GM04504 (cell line): ENCODE measurements at places on chromosomes 12 and 14.

DNA sequence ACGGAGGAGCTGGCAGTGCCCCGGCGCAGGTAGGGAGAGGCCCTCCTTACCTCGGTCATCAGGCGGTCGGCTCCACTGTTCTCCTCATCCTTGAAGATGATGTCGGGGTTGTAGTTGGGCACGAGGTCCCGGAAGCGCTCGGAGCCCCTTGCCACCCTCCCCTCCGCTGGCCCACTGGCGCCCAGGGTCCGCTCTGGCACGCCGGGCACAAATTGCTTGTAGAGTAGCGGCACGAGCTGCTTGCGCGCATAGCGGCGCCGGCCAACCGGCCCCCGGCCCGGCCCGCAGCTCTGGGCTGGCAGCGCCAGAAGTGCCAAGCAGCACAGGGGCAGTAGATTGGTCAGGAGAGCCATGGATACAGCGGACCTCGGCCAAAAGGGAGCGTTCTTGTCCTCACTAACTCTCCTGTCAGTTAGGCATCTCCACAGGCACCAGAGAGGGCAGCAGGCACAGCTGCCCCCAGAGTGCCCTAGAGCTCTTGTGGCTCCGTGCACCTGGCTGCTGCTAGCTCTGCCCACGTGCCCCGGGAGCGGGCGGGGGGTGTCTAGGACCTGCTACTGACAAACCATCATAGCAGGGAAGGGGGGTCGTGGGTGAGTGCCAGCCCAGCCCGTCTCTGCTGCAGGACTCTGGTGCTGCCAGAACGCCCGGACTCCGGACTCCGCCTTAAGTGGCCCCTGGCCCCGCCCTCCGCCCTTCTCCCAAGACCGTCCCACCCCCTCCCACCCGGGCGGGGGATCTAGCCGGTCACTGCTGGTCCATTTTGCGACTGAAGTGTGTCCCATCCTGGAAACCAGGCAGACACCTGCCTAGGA lies at the start of gene DHH:
DHH (minus strand) TSS at position 642 of the 815 bp plus-strand sequence; CDS start at position 353, 289 bp downstream.
- DNase-seq, result no peak

- no peak for DNase-seq
Measured at GRCh38 chr14:99560922-99561683, 42.9 kb downstream of the CCDC85C start.

DNA sequence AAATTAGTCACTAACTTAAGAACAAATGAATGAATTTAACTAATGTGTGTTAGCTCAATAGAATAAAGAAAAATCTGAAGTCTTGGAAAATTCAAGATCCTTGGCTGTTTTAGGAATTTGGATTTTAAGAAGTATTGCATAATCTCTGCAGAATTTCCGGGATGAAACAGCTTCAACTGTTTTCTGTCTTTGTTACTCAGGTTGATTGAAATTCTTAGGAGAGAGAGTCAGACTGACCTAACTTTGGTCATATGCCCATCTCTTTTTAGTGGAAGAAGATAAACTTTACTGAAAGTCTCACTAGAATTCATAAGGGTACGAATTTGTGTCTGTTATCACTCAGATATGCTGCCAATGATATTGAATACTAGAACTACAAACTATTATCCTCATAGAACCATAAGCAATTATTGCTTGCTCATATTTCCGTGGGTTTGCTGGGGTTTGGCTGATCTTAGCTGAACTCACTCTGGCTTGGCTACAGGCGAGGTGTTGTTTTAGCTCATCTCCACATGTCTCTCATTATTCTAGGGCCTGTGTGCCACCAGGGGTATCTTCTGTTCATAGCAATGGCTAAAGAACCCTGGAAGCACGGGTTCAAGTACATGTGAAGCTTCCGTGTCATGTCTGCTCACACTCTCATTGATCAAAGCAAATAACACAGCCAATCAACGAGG lies 257.4 kb upstream of the NOVA1 start:
- no peak for DNase-seq

- no peak for DNase-seq
Measured at GRCh38 chr14:53350429-53350828, 197.3 kb upstream of the DDHD1 start.

DNA sequence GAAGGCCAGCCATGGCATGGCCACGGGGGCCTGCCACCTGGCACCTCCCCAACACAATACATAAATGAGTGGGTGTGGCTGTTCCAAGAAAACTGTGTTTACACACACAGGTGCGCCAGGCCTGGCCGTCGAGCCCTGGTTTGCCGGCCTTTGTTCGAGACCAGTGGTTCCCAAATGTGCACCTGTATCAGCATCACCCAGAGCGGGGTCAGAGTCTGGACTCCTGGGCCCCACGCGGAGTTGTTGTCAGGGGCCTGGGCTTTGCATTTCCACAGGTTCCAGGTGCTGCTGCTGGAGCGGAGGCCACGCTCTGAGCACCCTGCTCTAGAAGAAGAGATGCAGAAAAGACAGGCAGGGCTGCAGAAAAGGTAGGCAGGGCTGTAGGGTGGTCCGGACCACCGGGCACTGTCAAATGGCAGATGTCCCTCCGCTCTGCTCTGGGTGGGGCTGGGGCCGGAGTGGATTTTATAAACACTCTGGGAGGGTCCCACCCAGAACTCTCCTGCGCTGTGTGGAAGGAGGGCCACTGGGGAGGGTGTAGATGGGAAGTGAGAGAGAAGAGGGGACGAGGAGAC lies 4.2 kb upstream of the ASPG start:
- DNase-seq, result no peak

DNA sequence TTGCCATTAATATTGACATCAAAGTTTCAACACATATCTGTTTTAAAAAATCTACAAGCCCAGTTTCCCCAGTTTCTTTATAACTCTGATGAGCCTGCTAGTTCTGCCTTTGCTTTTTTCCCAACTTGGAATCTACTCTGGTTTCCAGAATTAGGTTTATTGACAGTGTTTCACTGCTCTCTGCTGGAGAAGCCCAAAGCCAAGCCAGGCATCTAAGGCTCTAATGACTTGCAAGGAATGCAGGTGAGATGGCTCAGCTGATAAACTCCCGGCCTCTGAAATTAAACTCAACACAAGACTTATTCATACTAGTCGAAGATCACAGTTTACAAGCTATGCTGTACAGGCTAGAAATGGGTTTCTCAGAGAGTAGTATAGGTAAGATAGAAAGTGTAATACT lies 54.3 kb downstream of the HMGA2 start:
- no peak for DNase-seq

DNA sequence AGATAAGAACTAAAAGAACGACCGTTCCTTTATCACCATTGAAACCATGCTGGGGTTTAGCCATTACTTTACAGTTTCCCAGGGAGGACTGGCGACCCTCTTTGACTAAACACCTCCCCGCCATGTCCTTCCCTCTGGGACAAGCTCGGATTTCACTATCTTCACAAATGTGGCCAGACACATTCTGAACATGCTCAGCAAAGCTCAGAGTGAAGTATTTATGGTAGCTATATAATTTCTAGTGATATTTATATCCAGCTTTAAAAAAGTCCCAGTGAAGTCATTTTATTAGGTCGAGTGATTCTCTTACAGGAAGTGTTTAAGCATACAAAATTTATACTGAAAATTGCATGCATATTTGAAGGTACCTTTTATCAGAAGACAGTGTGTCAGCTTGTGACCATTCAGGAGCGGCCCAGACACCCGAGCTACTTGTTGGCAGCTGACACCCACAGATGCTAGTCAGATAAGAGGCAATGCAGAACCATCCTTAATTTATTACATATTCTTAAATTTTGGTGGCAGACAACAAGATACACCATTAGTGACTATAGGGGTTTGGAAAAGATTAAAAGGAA lies 36.8 kb downstream of the NIN start:
- no peak for DNase-seq

DNA sequence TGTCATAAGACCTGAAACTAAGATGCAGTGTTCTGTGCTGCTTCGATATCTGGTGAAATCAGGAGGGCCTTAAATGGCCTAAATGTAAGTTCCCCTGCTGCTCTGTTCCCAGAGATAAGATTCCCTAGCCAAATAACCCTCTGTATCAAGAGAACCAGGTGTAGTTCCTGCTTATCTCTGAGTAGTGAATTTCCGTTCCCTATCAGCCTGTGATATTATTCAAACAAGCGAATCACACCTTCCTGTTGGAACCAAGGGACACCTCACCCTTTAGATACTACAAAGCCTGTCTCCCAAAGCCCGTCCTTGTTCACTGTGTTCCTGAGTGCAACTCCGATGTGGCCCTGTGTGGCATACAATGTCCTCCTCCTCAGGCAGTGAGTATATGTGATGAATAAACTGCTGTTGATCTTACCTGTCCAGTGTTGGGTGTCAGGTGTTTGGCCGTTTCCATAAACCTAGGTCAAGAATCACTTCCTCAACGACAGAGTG lies 52.2 kb upstream of the COCH start:
- DNase-seq, result no peak

GRCh38 chr12:1262011-1262410 lies 271.0 kb downstream of the ERC1 start:
- DNase-seq, result no peak

DNA sequence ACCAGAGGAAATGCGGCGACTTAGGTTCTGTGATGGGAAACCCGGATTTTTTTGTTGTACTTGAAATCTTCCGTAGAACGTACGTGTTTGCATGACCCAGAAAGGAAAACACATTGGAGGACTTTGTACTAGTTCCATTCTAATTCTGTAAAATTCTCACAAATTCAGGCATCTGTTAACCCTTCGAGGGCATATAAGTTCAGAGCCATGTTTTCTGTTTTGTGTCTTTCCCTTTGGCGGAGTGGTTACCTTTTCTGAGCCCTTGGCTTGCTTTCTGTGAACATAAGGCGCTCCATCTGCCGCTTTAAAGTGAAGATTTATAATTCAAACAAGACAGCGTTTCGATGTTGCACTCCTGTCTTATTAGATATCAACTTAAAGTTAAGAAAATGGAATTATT lies 34.2 kb downstream of the BICD1 start:
- DNase-seq, result no peak

GRCh38 chr12:85244561-85244960 lies 35.5 kb upstream of the ALX1 start:
- no peak for DNase-seq

GRCh38 chr14:34450542-34450915 lies 11.5 kb downstream of the SPTSSA start:
- no peak for DNase-seq
